ENCODE measurements at places on chromosomes 13 and 19. TPM values are rescaled to one million over a fixed set of nuclear protein-coding genes. Genes with fewer than 3 reads are reported as not detected.

The CEACAM7 gene
- polyA plus RNA-seq, result not detected

GRCh38 chr19:35944556-35944955 is 8.4 kb downstream of the LRFN3 start:
- no peak for DNase-seq

DNA sequence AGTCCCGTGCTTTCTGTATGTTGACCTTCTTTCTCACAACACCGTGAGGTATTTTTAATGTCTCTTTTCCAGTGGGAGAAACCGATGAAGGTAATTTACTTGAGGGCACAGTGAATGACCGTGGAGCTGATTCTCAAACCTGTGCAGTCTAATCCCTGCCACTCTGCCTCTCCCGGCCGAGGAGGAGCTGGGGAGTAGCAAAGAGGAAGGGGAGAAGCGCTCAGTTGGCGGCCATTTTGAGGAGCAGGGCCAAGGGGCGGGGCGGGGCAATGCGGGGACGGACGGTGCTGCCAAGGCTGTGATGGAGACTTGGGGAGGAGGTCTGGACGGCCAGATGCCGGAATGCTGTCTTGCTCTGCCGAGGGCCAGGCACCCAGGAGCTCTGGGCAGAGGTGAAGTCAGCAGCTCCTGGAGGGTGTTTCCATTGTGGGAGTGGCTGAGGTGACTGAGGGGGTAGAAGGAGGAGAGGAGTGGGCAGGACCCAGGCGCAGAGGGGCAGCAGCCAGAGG is 12.4 kb upstream of the RANBP3 start:
- no peak for DNase-seq

DNA sequence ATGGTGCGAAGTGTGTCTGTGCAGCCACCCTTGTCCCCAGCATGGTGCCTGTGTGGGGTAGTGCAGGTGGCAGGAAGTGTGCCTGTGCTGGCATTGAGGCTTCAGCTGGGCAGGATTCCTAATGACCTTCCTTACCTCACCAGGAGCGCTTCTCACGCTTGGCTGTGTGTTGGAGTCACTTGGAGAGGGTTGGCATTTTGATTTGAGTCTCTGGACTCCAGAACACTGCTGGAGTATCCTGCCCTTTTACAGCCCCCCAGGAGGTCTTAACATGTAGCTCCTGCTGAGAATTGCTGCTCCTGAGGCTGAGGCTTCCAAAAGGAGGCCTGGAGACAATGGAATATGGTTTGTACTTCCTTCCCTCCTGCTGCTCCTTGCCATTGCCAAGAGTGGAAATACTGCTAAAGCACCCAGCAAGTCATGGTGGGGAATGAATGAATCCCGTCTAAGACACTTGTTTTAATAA is 87.1 kb downstream of the ARHGEF7 start:
- no peak for DNase-seq

DNA sequence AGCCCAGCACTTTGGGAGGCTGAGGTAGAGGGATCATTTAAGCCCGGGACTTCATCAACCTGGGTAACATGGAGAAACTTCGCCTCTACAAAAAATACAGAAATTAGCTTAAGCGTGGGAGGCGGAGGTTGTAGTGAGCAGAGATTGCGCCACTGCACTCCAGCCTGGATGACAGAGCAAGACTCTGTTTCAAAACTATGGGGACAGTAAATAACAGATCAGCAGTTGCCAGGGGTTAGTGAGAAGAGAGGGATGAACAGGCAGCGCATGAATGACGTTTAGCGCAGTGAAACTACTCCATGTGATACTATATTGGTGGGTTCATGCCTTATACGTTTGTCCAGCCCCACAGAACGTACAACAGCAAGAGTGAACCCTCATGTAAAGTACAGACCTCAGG is 7.1 kb upstream of the ICAM3 start:
- no peak for DNase-seq

The KLK11 gene
- not detected for polyA plus RNA-seq

- no peak for DNase-seq
Observed at GRCh38 chr19:8242211-8242821, 33.1 kb downstream of the CERS4 start.

The ZBTB32 gene
- not detected for polyA plus RNA-seq

- no peak for DNase-seq
Observed at GRCh38 chr13:74132152-74132775, 1.9 kb downstream of the KLF12 start.

The IGFL1 gene
- not detected for polyA plus RNA-seq

DNA sequence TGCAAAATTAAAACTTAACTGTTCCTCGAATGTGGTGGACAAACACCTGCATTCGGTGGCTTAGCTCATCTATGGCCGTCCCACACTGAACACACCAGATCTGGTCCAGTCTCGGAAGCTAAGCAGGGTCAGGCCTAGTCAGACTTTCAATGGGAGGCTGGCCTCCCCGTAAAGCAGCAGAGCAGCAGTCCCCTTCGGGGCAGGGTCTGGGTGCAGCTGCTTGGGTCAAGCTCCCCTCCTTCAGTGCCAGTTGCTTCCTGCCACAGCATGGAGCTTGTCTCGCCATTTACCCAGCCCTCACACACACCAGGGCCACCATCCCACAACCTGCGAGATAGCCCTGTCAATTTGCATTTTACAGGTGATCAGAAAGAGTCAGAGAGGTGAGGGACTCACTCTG is 93.2 kb downstream of the TUBA3C start:
- no peak for DNase-seq

The NTF4 gene
- polyA plus RNA-seq, result 0.10 TPM

- DNase-seq, result no peak
Observed at GRCh38 chr19:2524840-2525723, 49.2 kb downstream of the GADD45B start.

The NEK3 gene
- polyA plus RNA-seq, result 10.1 TPM

The ZNF534 gene
- 0.05 TPM for polyA plus RNA-seq

The TMEM59L gene
- 0.69 TPM for polyA plus RNA-seq

DNA sequence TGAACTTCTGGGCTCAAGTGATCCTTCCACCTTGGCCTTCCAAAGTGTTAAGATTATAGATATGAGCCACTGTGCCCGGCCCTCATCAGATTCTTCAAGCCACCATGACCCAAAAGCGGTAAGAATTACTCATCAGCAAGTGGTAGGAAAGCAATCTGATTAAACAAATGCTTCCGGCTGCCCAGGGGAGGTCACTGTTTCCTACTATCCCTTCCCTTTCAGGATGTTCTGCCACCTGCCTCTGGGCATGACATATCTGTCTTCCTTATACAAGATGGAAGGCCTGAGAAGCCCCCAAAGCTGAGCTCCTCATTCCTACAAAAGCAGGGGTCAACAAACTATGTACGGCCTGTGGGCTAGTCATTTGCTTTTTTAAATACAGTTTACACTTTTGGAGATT is 7.0 kb downstream of the ABHD8 start:
- no peak for DNase-seq

- no peak for DNase-seq
Observed at GRCh38 chr13:84263354-84264069, 381.2 kb upstream of the SLITRK1 start.

The PTPRS gene
- polyA plus RNA-seq, result 27.9 TPM

GRCh38 chr19:46288896-46289588 is 7.8 kb upstream of the HIF3A start:
- DNase-seq, result peak; percentile 52

- no peak for DNase-seq
Observed at GRCh38 chr19:12680034-12680433, 1.6 kb downstream of the DHPS start.

DNA sequence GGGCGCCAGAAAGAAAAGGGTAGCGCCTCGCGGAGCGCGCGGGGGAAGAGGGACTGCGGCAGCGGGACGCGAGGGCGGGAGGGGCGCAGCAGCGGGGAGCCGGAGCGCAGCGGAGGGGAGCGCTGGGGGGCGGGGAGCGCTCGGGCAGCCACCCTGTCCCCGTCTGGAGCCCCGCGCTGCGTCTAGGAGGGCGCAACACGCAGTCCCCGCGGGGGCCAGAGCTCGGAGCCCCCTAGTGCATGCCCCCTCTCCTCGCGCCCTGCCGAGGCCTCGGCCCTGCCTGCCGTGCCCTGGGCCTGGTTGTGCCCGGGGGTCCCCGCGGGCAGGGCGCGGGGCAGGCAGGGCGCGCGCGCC is 37.9 kb downstream of the SOX1 start:
- DNase-seq, result no peak

DNA sequence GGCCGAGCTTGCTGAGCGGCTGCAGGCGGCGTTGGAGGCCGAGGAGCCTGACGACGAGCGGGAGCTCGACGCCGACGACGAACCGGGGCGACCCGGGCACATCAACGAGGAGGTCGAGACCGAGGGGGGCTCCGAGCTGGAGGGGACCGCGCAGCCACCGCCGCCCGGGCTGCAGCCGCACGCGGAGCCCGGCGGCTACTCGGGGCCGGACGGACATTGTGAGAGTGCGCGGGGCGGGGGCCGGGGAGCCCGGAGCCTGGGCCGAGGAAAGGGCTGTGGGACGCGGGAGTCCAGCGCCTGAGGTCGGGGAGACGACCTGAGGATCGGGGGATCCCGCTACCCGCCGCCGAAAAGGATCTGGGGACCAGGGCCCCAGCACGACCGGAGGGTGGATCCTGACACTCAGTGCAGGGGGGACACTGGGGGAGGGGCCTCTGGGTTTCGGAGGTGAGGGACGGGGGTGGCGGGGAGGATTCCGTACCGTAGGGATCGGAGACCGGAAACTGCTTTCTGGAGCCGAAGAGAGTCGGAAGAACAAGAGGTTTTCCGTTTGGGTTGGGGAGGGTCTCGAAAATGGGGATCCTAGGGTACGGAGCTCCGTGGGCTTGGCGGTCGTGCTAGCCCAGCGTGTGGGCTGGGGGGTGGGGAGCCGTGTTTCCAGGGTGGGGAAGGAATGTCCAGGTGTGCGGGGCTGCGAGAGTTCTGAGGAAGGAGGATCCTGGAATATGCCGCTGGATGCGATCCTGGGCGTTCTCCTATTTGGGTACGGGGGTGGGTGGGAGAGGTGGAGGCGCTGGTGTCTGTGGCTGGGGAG is 616 bp downstream of the HNRNPUL1 start:
- no peak for DNase-seq

The SULT2B1 gene
- polyA plus RNA-seq, result not detected

The LINGO3 gene
- not detected for polyA plus RNA-seq

DNA sequence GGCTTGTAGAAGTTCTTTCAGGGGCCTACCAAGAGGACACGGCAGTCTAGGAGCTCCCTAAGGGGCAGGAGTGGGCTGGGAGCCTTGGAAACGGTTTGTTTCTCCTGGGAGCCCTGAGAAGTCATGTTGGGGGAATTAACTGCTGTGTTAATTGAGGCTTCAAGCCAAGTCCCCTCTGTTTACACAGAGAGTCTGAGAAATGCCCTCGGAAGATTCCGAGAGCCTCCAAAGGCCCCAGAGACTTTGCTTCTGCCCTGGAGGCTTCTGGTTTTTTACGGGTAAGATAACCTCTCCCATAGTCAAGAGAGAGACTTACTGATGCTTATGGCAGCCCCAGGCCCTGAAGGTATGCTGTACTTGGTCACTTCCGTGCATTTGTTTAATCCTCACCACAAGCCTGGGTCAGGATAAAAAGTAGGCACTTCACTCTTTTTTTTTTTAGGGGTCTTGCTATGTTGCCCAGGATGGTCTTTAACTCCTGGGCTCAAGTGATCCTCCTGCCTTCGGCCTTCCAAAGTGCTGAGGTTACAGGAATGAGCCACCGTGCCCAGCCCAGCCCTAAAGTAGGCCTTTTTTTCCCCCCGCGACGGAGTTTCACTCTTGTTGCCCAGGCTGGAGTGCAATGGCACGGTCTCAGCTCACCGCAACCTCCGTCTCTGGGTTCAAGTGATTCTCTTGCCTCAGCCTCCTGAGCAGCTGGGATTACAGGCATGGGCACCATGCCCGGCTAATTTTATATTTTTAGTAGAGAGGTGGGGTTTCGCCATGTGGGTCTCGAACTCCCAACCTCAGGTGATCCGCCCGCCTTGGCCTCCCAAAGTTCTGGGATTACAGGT is 15.2 kb downstream of the IER2 start:
- no peak for DNase-seq

DNA sequence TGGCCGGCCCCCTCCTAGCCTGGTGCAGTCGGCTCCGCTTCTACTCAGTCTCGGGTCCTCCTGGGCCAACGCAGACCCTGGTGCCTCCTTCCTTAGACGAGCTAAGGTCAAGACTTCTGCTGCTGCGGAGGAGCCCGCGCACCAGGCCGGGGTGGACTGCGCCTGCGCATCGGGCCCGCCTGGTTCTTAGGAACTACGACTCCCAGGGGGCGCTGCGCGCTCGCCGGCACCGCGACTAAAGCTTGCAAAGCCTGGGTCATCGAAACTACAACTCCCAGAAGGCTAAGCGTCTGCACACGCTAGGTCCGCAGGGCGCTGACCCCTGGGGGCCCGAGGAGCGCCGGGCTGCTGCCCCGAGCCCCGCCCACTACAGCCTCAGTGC is at the start of gene ZNF835:
ZNF835 (minus strand) TSS at position 145 of the 382 bp plus-strand sequence. CDS start 6,559 bp downstream, outside the sequence.
- DNase-seq, result no peak

DNA sequence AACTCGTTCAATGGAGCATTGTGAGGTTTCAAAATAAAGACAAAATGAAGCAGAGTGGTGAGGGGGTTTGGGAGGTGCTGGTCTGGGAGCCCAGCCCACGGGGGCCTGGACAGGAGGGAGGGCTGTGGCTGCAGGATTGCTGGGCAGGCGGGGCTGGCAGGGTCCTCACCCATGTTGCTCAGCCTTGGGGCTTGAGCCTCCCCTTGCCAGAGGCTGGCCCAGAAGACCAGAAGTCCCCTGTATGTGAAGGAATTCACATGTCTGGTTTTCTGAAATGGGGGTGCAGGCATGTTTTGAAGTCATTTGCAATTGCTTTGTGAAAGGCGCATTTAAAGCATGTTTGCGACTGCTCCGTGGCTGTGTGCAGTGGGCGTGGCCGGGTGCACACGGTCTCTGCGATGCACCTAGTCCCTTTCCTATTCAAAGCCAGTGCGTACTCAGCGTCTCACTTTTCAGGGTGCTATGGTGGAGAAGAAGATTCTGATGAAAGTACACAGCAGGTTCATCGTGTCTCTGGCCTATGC is 2.3 kb downstream of the GRK1 start:
- no peak for DNase-seq

- DNase-seq, result no peak
Observed at GRCh38 chr13:54953786-54954185, 1925.2 kb downstream of the OLFM4 start.

The CYP2A7 gene
- not detected for polyA plus RNA-seq

DNA sequence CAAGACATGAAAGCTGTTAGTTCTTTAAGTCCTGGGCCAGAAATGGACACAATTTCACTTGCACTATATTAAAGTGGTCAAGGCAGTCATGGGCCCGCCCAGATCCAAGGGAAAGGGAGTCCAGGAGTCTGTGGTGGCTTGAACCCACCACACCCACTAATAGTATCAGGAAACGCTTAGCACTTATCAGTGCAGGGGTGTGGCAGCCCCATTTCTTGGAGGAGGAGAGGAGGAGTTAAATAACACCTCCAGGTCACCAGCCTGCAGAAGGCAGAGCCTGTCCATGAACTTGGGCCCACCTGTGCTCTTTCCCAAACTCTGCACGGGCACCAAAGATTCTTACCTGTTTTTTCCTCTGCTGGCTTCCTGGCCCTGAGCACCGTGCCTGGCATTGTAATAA is 5.4 kb upstream of the NTN5 start:
- DNase-seq, result no peak

GRCh38 chr19:12983542-12984142 is 11.6 kb upstream of the NFIX start:
- no peak for DNase-seq

- DNase-seq, result no peak
Observed at GRCh38 chr13:42021851-42022250, 26.6 kb upstream of the DGKH start.

Measured in BJ (cell line).